Kidney (tissue), 22 donors: ENCODE measurements at places on chromosomes 7 and 10. TPM values are rescaled to one million over a fixed set of nuclear protein-coding genes. Genes with fewer than 3 reads are reported as not detected.

DNA sequence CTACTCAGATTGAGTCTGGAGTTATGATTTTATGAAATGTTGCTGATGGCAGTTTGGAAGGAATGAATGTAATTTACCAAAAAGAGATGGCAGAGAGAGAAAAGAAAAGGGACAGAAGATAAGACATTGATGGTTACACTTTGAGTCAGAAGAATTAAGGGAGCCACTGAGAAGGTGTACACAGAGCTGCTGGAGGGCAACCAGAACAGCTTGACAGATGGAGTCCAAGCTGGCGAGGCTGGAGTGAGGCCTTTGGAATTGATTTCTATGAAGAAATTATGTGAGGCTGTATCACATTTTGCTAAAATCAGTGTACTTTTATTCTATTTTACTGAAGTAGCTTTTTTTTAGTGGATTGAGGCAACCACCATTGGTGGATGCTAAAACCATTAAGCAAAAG is 740.5 kb downstream of the REEP3 start:
- H3K27ac ChIP-seq = no peak overlapping the region
- no peaks in the 10 kb centered on the region for H3K4me1 ChIP-seq
- no peaks in the 10 kb centered on the region for H3K27me3 ChIP-seq
- H3K36me3 ChIP-seq = no peaks in the 10 kb centered on the region
- H3K4me3 ChIP-seq = no peak overlapping the region
- no peak for DNase-seq

- H3K4me3 ChIP-seq = peak overlapping the region; percentile 86
- DNase-seq = peak; percentile 21
- H3K27ac ChIP-seq = peak overlapping the region; percentile 90
- no peaks in the 10 kb centered on the region for H3K4me1 ChIP-seq
These were observed 587 bp downstream of the HOXA10 start for GRCh38 chr7:27173511-27173955.

DNA sequence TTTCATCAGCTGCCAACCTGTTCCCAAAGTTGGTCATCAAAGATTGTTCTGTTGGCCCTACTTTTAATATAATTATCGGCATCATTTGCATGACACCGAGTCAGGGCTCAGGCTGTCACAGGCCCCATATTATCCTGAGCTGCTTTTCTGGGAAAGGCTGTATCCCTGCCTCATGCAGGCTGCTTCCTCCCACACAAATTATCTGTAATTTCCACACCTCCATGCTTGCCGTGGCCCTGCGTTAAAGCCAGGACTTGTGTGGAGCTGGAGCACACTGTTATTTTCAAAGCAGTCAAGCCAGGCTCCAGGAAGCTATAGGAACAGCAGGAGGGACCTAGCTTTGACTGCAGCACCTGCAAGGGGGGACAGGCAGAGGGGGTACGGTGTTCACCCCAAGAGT is 5.4 kb upstream of the ADCYAP1R1 start:
- no peaks in the 10 kb centered on the region for H3K36me3 ChIP-seq
- H3K4me3 ChIP-seq = no peak overlapping the region
- H3K27me3 ChIP-seq = peaks cover 2% of the 10 kb centered on the region
- H3K4me1 ChIP-seq = no peaks in the 10 kb centered on the region
- H3K27ac ChIP-seq = no peak overlapping the region

DNA sequence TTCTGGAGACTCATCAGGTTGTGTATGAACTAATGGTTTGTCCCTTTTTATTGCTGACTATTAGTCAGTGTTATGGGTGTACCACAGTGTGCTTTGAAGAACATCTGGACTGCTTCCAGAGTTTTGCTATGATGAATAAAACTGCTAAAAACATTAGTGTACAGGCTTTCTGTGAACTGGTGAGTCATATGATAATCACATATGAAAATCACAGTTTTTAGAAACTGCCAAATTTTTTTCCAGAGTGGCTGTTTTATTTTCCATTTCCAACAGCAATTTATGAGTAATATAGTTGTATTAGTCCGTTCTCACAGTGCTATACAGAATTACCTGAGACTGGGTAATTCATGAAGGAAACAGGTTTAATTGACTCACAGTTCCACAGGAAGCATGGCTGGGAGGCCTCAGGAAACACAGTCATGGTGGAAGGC is 281.2 kb upstream of the VSTM2A start:
- H3K4me3 ChIP-seq = no peak overlapping the region
- no peak overlapping the region for H3K27ac ChIP-seq
- no peak for DNase-seq
- H3K36me3 ChIP-seq = no peaks in the 10 kb centered on the region
- H3K27me3 ChIP-seq = no peaks in the 10 kb centered on the region

GRCh38 chr10:116215651-116216050 is 57.4 kb downstream of the GFRA1 start:
- no peak overlapping the region for H3K4me3 ChIP-seq
- H3K27ac ChIP-seq = no peak overlapping the region

- DNase-seq = peak; percentile 61
- H3K36me3 ChIP-seq = no peaks in the 10 kb centered on the region
- H3K4me3 ChIP-seq = peak overlapping the region; percentile 71
These were observed 739 bp downstream of the MPP7 start for GRCh38 chr10:28302012-28302637.

- H3K36me3 ChIP-seq = no peaks in the 10 kb centered on the region
- H3K27ac ChIP-seq = no peak overlapping the region
- no peaks in the 10 kb centered on the region for H3K27me3 ChIP-seq
- DNase-seq = no peak
- H3K4me1 ChIP-seq = no peaks in the 10 kb centered on the region
- H3K4me3 ChIP-seq = no peak overlapping the region
These were observed 155.8 kb upstream of the AOAH start for GRCh38 chr7:36880108-36880507.

GRCh38 chr7:22181663-22182062 is 175.3 kb downstream of the RAPGEF5 start:
- no peak overlapping the region for H3K27ac ChIP-seq
- H3K36me3 ChIP-seq = no peaks in the 10 kb centered on the region
- no peaks in the 10 kb centered on the region for H3K4me1 ChIP-seq
- H3K4me3 ChIP-seq = no peak overlapping the region

- no peak for DNase-seq
- no peaks in the 10 kb centered on the region for H3K27me3 ChIP-seq
- H3K36me3 ChIP-seq = no peaks in the 10 kb centered on the region
- no peak overlapping the region for H3K27ac ChIP-seq
These were observed 69.1 kb downstream of the RTKN2 start for GRCh38 chr10:62199584-62199983.

- no peaks in the 10 kb centered on the region for H3K4me1 ChIP-seq
- no peak for DNase-seq
- no peaks in the 10 kb centered on the region for H3K27me3 ChIP-seq
- no peak overlapping the region for H3K27ac ChIP-seq
These were observed 7.9 kb downstream of the LAT2 start for GRCh38 chr7:74217455-74218342.

DNA sequence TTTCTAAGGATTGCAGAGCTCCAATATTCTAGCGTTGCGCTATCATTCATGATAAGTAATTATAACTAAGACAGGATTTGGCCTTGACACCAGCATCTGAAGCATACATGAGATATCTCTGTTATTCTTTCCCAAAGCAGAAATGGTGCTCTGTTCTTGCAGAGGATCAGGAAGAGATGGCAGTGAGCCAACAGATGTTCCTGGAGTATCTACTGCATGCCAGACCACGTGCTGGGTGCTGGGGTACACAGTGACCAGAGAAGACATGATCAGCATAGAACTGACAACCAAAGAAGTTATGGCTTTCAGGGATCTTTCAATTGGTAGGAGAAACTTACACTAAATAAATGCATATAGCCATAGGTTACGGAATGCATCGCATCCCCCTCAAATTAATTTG is 63.7 kb upstream of the PLXNA4 start:
- DNase-seq = no peak
- no peaks in the 10 kb centered on the region for H3K36me3 ChIP-seq
- H3K4me1 ChIP-seq = no peaks in the 10 kb centered on the region
- no peak overlapping the region for H3K27ac ChIP-seq

- DNase-seq = no peak
- H3K36me3 ChIP-seq = no peaks in the 10 kb centered on the region
- no peaks in the 10 kb centered on the region for H3K4me1 ChIP-seq
- no peak overlapping the region for H3K4me3 ChIP-seq
- H3K27ac ChIP-seq = no peak overlapping the region
- H3K27me3 ChIP-seq = no peaks in the 10 kb centered on the region
These were observed 50.1 kb upstream of the GDF10 start for GRCh38 chr10:47249881-47250280.

GRCh38 chr7:70334871-70335270 is 736.6 kb downstream of the AUTS2 start:
- DNase-seq = no peak
- H3K4me1 ChIP-seq = no peaks in the 10 kb centered on the region
- no peaks in the 10 kb centered on the region for H3K27me3 ChIP-seq
- no peaks in the 10 kb centered on the region for H3K36me3 ChIP-seq
- H3K4me3 ChIP-seq = no peak overlapping the region
- H3K27ac ChIP-seq = no peak overlapping the region

- no peaks in the 10 kb centered on the region for H3K27me3 ChIP-seq
- H3K36me3 ChIP-seq = peaks cover 7% of the 10 kb centered on the region
- H3K27ac ChIP-seq = peak overlapping the region; percentile 37
- H3K4me3 ChIP-seq = no peak overlapping the region
These were observed 62.5 kb downstream of the DAGLB start for GRCh38 chr7:6385110-6385781.

DNA sequence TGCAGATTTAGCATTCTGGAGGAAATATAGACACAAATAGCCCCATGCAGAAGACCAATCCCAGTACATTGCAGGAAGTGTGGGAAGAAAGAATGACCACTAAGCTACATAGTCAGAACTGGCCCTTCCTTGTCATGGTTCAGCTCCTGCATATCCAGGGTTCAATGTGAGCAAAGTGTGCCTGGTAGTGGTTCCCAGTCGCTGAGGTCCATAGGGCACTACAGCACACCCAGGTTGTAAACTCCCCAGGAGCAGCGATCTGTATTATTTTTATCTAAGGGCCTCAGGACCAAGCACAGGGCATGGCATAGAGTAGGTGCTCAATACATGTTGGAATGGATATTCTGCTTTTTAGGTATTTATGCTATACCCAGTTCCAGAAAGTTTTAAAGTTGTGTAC is 114.4 kb downstream of the RTKN2 start:
- DNase-seq = no peak
- no peaks in the 10 kb centered on the region for H3K27me3 ChIP-seq
- no peak overlapping the region for H3K4me3 ChIP-seq
- no peaks in the 10 kb centered on the region for H3K36me3 ChIP-seq
- H3K27ac ChIP-seq = no peak overlapping the region
- no peaks in the 10 kb centered on the region for H3K4me1 ChIP-seq

- H3K27ac ChIP-seq = no peak overlapping the region
- H3K36me3 ChIP-seq = peaks cover 10% of the 10 kb centered on the region
- H3K4me3 ChIP-seq = no peak overlapping the region
- DNase-seq = no peak
- H3K4me1 ChIP-seq = no peaks in the 10 kb centered on the region
- H3K27me3 ChIP-seq = no peaks in the 10 kb centered on the region
These were observed 140.1 kb downstream of the LRRC4 start for GRCh38 chr7:127891144-127891543.

DNA sequence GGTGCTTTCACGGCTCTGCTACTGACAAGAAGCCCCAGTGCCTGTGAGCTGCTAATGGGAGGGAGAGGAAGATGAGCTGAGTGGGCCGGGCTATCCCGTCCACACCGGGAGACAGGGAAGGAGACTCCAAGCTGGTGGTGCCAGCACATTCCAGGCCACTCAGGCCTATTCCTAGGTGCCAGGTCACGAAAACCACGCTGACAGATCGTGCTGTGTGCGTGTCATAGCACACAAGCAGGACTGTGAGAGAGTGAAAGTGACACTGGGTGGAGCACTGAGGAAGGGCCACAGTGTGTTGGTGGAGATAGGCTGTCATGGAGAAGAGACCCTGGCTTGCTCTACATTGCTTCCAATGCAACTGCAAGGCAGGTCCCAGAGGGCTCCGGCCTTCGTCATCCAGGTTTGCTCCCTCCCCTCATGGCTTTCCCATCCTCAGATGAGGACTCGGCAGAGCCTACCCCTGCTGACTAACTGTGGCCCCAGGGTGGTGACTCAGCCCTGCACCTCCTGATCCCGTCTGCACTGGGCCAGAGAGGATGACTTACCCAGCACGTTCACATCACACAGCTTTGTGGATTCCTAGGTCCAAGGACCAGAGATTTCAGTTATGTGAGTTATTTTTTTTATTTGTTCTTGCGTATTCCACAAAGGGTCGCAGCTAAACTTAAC is 167.3 kb downstream of the EGFR start:
- H3K27me3 ChIP-seq = no peaks in the 10 kb centered on the region
- H3K27ac ChIP-seq = no peak overlapping the region
- DNase-seq = no peak
- no peak overlapping the region for H3K4me3 ChIP-seq

- no peak overlapping the region for H3K27ac ChIP-seq
- H3K36me3 ChIP-seq = no peaks in the 10 kb centered on the region
- no peaks in the 10 kb centered on the region for H3K4me1 ChIP-seq
- no peaks in the 10 kb centered on the region for H3K27me3 ChIP-seq
- H3K4me3 ChIP-seq = no peak overlapping the region
These were observed 92.3 kb upstream of the PRPS1L1 start for GRCh38 chr7:18119985-18120384.

- no peaks in the 10 kb centered on the region for H3K4me1 ChIP-seq
- H3K27me3 ChIP-seq = peaks cover 29% of the 10 kb centered on the region
- H3K27ac ChIP-seq = no peak overlapping the region
These were observed 531 bp downstream of the IKZF1 start for GRCh38 chr7:50304911-50305582.

DNA sequence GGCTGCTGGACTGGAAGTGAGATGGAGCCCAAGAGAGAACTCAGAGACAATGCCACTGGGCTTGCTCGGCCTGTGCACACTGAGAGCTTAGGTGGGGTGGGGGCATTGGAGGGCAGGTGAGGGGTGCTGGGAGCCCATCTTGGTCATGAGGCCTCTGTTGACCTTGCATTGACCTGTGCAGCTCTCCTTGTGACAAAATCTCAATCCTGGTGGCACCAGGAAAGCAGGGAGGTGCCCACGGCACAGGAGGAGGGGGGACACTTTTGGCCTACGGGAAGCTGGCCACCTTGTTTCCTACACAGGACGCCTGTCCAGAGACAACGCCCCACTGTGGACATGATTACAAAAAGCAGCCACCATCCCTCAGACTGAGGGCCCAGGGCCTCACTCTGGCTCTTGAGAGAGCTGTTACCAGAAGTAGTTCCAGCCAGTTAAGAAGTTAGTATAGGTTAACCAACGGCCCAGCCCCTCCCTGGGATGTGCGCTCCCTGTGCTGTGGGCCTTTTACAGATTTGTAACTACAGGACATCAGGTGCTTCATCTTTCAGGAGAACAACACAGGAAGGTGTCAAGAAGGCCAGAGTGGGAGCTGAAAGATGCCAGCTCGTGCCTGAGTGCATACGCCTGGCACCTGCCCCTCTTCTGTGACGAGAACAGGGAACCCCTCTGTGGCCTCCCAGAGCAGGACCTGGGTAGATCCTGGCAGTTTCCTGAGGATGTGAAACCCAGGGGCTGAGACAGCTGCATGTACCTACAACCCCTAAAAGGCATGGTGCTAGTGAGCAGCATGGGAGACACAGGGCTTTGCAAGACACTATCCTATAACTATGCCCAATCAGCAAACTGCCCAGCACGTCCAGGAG is 10.3 kb downstream of the PKD1L1 start:
- no peaks in the 10 kb centered on the region for H3K27me3 ChIP-seq
- no peaks in the 10 kb centered on the region for H3K36me3 ChIP-seq
- H3K4me1 ChIP-seq = peaks cover 4% of the 10 kb centered on the region
- DNase-seq = no peak

Gene ANKRD22
- 3.6 TPM for total RNA-seq

Gene CALHM1
- total RNA-seq = not detected

Gene ABCC2
- 2.3 TPM for total RNA-seq

Gene RRP12
- total RNA-seq = 30.0 TPM
